Activated naive CD8-positive, alpha-beta T cell treated with anti-CD3 and anti-CD28 coated beads, Interleukin-2, amount 10 ng/mL, durations not matched to agents 7 days and 5 days (primary cell): ENCODE measurements at places on chromosomes 1 and 21. TPM values are rescaled to one million over a fixed set of nuclear protein-coding genes. Genes with fewer than 3 reads are reported as not detected.

The OPTC gene
- total RNA-seq, result not detected

The NGF gene
- not detected for total RNA-seq

The RORC gene
- 1.4 TPM for total RNA-seq

The DDR2 gene
- total RNA-seq, result 0.14 TPM

The SARS1 gene
- total RNA-seq, result 184 TPM

The LCE2C gene
- total RNA-seq, result not detected

The ADAMTS4 gene
- 2.5 TPM for total RNA-seq

The TNFRSF1B gene
- total RNA-seq, result 215 TPM

The MAP1LC3C gene
- not detected for total RNA-seq

The BTG2 gene
- total RNA-seq, result 99.8 TPM

The FTCD gene
- total RNA-seq, result 1.3 TPM

The LRRC71 gene
- total RNA-seq, result not detected

The ASCL5 gene
- total RNA-seq, result not detected

The PLEKHN1 gene
- total RNA-seq, result 3.0 TPM

The ADAM15 gene
- total RNA-seq, result 37.3 TPM

The PTAFR gene
- total RNA-seq, result 0.99 TPM

The RUNX3 gene
- 172 TPM for total RNA-seq

The WNT3A gene
- total RNA-seq, result not detected

The CSF3R gene
- 0.37 TPM for total RNA-seq

The FALEC gene
- 0.60 TPM for total RNA-seq

The ZNF648 gene
- total RNA-seq, result not detected

The DRAXIN gene
- 4.1 TPM for total RNA-seq

The CAPN9 gene
- total RNA-seq, result not detected

The TNNT2 gene
- not detected for total RNA-seq

The LRRC38 gene
- not detected for total RNA-seq

The RGS13 gene
- total RNA-seq, result 0.08 TPM

The C1orf141 gene
- not detected for total RNA-seq

The LCE1C gene
- not detected for total RNA-seq

The TSPAN1 gene
- not detected for total RNA-seq

The KLF17 gene
- total RNA-seq, result not detected

The NBPF26 gene
- total RNA-seq, result 37.9 TPM

The TAS1R1 gene
- not detected for total RNA-seq

The CTSE gene
- total RNA-seq, result not detected

The KIF21B gene
- total RNA-seq, result 143 TPM

The DEPDC1 gene
- total RNA-seq, result 17.8 TPM

The GMEB1 gene
- 31.7 TPM for total RNA-seq

The HRNR gene
- not detected for total RNA-seq

The RPS6KA1 gene
- 153 TPM for total RNA-seq
